ENCODE measurements at places on chromosomes 2 and 18.

DNA sequence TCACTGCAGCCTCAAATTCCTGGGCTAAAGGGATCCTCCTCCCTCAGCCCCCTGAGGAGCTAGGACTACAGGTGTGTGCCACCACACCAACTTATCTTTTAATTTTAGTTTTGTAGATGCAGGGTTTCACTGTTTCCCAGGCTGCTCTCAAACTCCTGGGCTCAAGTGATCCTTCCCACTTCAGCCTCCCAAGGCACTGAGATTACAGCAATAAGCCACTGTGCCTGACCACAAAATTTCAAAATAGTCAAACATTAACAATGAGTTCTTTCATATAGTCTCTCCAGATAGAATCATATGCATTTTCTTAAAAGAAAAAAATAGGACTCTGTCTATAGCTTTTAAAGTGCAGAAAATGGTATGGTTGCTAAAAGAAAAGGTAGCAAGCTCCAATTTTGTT lies 24.9 kb upstream of the PID1 start:
- DNase-seq = no peak

GRCh38 chr2:215407061-215407460 lies 28.8 kb downstream of the FN1 start:
- DNase-seq = no peak

- no peak for DNase-seq
Measured at GRCh38 chr2:240456447-240457222, 21.2 kb downstream of the GPC1 start.

- peak; percentile 82 for DNase-seq
Measured at GRCh38 chr2:108621087-108621559, 86.9 kb downstream of the LIMS1 start.

GRCh38 chr2:195124391-195125079 lies 532.5 kb upstream of the SLC39A10 start:
- no peak for DNase-seq

GRCh38 chr18:80029690-80030089 lies 4.5 kb upstream of the RBFA start:
- DNase-seq = no peak

DNA sequence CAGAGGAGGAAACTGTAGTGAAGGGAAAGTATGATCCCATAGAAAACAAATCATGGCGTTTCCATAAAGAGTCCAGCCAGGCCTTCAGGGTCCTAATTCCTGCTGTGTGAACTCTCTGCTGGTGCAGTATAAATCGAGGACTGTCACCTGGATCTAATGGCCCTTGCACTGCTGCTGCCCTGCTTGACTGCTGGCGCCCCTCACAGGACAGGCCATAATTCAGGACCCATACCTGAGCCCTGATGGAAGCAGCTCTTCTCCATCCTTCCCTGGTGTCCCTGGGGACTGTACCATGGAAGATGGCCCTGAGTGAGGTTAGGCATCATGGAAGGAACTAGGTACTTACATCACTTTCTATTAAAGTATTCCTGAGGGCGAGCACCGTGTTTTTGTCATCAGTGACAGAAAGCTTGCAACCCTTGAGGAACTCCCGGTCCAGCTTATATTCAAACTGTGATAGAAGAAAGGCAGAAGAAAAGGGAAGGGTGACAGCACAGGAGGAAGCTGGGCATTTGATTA lies 116.9 kb downstream of the RIF1 start:
- DNase-seq = no peak

GRCh38 chr2:29035016-29035745 lies 39.1 kb downstream of the PCARE start:
- DNase-seq = no peak

- DNase-seq = no peak
Measured at GRCh38 chr2:16584084-16584483, 81.5 kb downstream of the CYRIA start.
